ENCODE measurements at places on chromosomes 6 and 20. TPM values are rescaled to one million over a fixed set of nuclear protein-coding genes. Genes with fewer than 3 reads are reported as not detected.

ZBTB9 gene
- polyA plus RNA-seq = 14.1 TPM

ADGRF1 gene
- 0.39 TPM for polyA plus RNA-seq

TMEM244 gene
- polyA plus RNA-seq = not detected

CST3 gene
- 2,096 TPM for polyA plus RNA-seq

HRH3 gene
- polyA plus RNA-seq = 10.6 TPM

PEX6 gene
- polyA plus RNA-seq = 29.5 TPM
